ENCODE measurements at places on chromosomes 2 and 18. TPM values are rescaled to one million over a fixed set of nuclear protein-coding genes. Genes with fewer than 3 reads are reported as not detected.

Gene ICA1L
- 3.7 TPM for total RNA-seq

Gene CFAP65
- total RNA-seq, result not detected

Gene EXOC6B
- 23.6 TPM for total RNA-seq

Gene OTOS
- total RNA-seq, result not detected

Gene EHD3
- total RNA-seq, result 12.1 TPM

Gene MERTK
- 37.3 TPM for total RNA-seq

Gene NT5DC4
- total RNA-seq, result not detected

Gene SCN7A
- not detected for total RNA-seq

Gene SLC23A3
- total RNA-seq, result 5.2 TPM

Gene PCARE
- not detected for total RNA-seq

Gene STK17B
- total RNA-seq, result 12.4 TPM

Gene DUSP19
- 1.9 TPM for total RNA-seq

Gene MAP3K19
- total RNA-seq, result not detected

Gene WNT10A
- total RNA-seq, result not detected

Gene ALPI
- not detected for total RNA-seq

Gene UGT1A8
- not detected for total RNA-seq

Gene ACTR1B
- 50.2 TPM for total RNA-seq

Gene CTAGE1
- total RNA-seq, result not detected

Gene LDLRAD4
- total RNA-seq, result 7.2 TPM

Gene UPP2
- total RNA-seq, result not detected

Gene TTR
- total RNA-seq, result not detected

Gene ACKR3
- 24.0 TPM for total RNA-seq

Gene BIRC6
- total RNA-seq, result 83.1 TPM

Gene LCT
- 0.07 TPM for total RNA-seq

Gene EPB41L3
- 154 TPM for total RNA-seq

Gene XRCC5
- total RNA-seq, result 313 TPM

Gene CTNNA2
- not detected for total RNA-seq

Gene SPP2
- not detected for total RNA-seq

Gene FNDC4
- total RNA-seq, result 15.5 TPM

Gene MTERF4
- 24.7 TPM for total RNA-seq

Gene EGR4
- total RNA-seq, result not detected

Gene IL36B
- total RNA-seq, result not detected

Gene HYCC2
- total RNA-seq, result 21.2 TPM

Gene EMILIN1
- 16.6 TPM for total RNA-seq

Gene TSGA10
- total RNA-seq, result 2.7 TPM

Gene OXER1
- total RNA-seq, result not detected

Gene CCDC178
- 0.80 TPM for total RNA-seq

Gene GNLY
- not detected for total RNA-seq

Gene TSPYL6
- total RNA-seq, result not detected

Gene ASAP2
- 79.2 TPM for total RNA-seq

Gene ADRA2B
- not detected for total RNA-seq

Gene TRABD2A
- total RNA-seq, result 0.99 TPM

Gene RFTN2
- total RNA-seq, result 9.9 TPM

Gene THSD7B
- 0.04 TPM for total RNA-seq

Gene STPG4
- total RNA-seq, result 0.53 TPM

Gene BOD1L2
- not detected for total RNA-seq

Gene CIB4
- total RNA-seq, result not detected

Gene ACVR1C
- not detected for total RNA-seq

Gene COQ10B
- total RNA-seq, result 19.5 TPM

Gene HOXD9
- total RNA-seq, result 3.9 TPM

Gene DCDC2C
- total RNA-seq, result not detected

Gene GAL3ST2
- total RNA-seq, result not detected

Gene UGT1A9
- total RNA-seq, result not detected

All from endothelial cell of umbilical vein (primary cell).